B cell (primary cell): ENCODE measurements at places on chromosomes 12 and 14. TPM values are rescaled to one million over a fixed set of nuclear protein-coding genes. Genes with fewer than 3 reads are reported as not detected.
A peak's percentile ranks its signal among the peaks of the same experiment; 100 is the strongest.

DNA sequence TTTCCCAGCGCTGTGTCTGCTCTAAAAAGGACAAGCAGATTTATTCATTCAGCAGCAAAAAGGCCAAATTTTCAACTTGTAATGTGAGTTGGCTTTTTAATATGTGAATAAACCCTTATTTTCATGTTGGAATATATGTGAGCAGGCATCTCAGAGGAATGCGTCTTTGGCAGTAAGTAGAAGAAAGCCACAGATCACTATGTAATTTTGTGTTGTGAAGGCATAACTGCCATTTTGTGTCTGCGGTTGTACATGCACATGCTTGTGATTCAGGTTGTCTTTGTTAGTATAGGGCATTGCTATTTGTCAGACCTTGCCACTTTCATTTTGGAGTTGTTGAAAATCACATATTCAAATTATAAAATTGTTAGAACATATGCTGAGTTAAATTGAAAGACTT is 398.8 kb upstream of the RGS6 start:
- no peak for DNase-seq

Gene TCL1B
- total RNA-seq: 5.5 and 5.7 TPM in 2 replicates

DNA sequence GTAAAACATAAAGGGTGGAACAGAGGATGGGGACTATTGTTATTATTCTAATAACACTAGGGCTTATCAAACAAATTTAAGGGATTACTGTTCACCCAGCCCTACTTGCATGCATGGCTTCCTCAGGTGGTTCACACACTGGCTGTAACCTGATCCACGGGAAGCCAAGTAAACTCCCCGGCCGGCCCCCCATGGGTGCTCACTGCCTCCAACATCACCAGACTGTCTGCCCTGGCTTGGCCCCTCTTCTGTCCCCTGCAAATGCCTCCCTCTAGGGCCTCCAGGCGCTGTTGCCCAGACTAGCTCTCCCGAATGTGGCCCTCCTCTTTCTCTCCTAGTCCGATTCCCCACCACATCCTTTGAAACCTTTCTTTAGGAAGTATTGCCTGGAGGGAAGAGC is 18.6 kb downstream of the FAIM2 start:
- no peak for DNase-seq

Gene PYGL
- 0.49 and 0.64 TPM in 2 replicates for total RNA-seq

DNA sequence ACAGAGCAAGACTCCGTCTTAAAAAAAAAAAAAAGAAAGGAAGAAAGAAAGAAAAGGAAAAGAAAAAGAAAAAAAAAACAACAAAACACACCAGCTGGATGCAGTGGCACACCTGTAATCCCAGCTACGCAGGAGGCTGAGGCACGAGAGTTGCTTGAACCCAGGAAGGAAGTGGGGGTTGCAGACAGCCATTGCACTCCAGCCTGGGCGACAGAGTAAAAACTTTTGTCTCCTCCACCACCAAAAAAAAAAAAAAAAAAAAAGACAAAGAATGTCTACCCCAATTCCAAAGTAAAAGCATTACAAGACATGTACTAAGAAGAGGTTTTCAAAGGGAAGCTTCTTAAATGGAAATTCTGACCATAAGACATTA is 53.4 kb downstream of the HNRNPC start:
- no peak for DNase-seq

GRCh38 chr14:105411985-105412770 is 7.4 kb upstream of the MTA1 start:
- no peak for DNase-seq

Gene CLECL1
- total RNA-seq: 37.8 and 51.4 TPM in 2 replicates

GRCh38 chr14:99141236-99141635 is 130.8 kb downstream of the BCL11B start:
- DNase-seq: no peak

Gene PRPF39
- total RNA-seq: 67.5 and 72.7 TPM in 2 replicates

DNA sequence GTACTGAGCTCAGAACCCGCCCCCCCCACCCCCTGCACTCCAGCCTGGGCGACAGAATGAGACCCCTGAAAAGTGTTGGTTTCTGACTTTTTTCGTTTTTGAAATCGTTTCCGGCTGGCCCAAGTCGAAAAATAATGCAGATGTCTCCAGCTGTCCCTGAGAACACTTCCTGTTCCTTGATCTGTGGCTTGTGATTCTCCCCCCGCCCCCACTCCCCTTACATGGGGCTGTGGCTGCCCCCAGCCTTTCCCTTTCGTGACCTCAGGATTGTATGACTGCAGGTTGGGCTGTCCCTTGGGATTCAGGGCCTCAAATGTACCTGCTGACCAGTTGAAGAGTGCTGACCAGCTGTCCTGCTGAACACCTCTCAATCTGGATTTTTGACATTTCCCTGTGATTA is 34.1 kb downstream of the NOC4L start:
- no peak for DNase-seq

Gene TAMALIN
- total RNA-seq: 136 and 139 TPM in 2 replicates

DNA sequence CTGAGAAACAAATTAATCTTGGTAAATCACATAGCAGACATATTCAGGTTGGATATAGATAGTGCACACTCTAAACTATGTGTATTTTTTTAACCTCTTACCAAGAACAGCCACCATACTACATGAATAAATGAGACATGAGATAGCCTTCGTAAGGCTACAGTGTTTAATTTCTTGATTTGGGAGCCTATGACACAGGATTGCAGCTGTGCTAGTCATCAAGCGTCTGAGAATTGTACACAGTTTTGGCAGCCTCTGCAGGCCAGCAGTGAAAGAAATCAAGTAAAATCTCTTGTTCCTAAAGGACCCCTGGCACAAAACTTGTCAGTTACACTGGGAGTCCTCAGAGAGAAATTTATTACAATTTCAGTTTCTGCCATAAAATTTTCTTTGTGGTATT is 236.1 kb downstream of the C12orf50 start:
- no peak for DNase-seq

Gene TCP11L2
- 306 and 315 TPM in 2 replicates for total RNA-seq

DNA sequence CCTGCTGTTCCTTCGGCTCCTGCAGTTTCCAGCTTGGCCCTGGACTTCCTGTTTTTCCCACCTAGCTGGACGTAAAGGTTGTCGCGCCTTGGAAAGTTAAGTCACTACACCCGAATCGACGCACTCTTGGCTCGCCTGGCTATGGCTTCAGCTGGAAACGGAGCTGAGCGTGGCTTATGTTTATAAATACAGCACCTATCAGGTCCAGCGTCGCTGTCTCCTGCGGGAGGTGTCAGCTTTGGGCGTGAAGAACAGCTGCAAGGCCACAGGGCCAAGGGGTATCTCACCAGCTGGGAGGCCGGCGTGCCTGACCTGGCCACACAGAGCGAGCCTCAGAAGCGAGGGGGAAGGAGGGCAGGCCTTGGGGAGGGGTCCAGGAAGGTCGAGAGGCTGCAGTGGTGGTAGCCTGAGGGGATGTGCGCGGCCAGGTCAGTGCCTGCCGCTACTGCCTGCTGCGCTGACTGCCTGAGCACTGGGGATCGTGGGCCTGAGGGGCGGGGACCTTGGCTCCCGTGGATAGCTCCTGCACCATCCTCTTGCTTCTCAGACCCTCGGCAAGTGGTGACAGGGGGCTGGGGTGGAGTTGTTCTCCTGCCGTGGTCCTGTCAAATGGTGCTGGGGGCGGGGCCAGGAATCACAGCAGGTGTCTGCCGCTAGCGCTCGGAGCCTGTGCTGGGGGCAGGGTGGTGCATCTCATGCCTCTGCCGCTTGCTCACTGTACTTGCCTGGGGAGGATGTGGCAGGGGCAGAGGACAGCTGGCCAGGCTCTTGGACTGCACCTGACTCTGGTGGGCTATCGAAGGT is 12.5 kb downstream of the PACS2 start:
- DNase-seq: no peak

Gene ALX1
- total RNA-seq: not detected in 2 replicates

Gene ETFBKMT
- total RNA-seq: 1.4 and 2.4 TPM in 2 replicates

DNA sequence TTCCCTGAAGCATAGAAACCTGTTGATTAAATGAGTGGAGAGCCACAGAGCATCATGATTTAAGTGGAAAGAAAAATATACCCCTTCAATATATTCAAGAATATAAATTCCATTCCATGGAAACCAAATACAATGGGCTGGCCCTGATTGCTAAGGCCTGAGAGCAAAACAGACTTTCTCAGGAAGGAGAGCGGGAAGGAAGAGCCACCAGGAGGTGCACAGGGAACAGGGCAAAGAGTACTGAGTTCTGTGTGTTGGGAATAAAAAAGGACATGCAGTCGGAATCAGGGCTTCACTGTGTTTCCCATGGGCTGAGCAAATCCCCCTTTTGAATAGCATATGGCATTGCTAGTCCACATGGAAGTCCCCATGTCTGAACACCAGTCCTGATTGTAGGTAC is 69.7 kb upstream of the PLEKHG3 start:
- no peak for DNase-seq

GRCh38 chr12:63276537-63277365 is 125.8 kb upstream of the AVPR1A start:
- DNase-seq: no peak

Gene LUM
- not detected in 2 replicates for total RNA-seq

GRCh38 chr12:54032086-54032619 is 697 bp upstream of the HOXC5 start:
- DNase-seq: no peak

- no peak for DNase-seq
Observed at GRCh38 chr14:45083617-45083975, 320 bp upstream of the PRPF39 start.

GRCh38 chr12:68932128-68932960 is 627 bp downstream of the CPM start:
- peak; percentile 63 for DNase-seq

GRCh38 chr14:61525293-61526011 is 169.9 kb upstream of the HIF1A start:
- DNase-seq: no peak

Gene EDDM3A
- not detected in 2 replicates for total RNA-seq

DNA sequence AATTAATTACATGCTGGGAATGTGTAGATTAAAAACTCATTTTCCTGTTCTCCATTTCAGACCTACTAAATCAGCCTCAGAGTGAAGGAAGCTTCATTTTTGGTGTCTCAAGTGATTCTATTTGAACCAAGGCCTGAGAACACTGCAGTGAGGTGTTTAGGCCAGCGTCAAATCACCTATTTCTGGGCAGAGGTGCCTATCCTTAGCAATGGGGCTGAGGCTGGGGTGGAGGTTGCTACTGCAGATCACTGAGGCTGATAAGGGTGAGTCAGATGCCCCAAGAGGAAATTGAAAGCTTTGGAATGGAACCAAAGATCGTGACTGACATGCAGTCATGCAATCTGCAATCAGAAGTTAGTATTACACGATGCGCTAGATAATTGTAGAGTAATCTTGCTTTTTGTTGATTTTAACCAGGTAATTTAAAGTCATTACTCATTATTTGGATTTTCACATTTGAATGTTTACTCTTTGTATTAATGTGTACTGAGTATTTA is 4.4 kb downstream of the TXNRD1 start:
- no peak for DNase-seq

Gene SP1
- total RNA-seq: 129 and 131 TPM in 2 replicates

- DNase-seq: no peak
Observed at GRCh38 chr14:79077096-79077495, 906.9 kb downstream of the NRXN3 start.

DNA sequence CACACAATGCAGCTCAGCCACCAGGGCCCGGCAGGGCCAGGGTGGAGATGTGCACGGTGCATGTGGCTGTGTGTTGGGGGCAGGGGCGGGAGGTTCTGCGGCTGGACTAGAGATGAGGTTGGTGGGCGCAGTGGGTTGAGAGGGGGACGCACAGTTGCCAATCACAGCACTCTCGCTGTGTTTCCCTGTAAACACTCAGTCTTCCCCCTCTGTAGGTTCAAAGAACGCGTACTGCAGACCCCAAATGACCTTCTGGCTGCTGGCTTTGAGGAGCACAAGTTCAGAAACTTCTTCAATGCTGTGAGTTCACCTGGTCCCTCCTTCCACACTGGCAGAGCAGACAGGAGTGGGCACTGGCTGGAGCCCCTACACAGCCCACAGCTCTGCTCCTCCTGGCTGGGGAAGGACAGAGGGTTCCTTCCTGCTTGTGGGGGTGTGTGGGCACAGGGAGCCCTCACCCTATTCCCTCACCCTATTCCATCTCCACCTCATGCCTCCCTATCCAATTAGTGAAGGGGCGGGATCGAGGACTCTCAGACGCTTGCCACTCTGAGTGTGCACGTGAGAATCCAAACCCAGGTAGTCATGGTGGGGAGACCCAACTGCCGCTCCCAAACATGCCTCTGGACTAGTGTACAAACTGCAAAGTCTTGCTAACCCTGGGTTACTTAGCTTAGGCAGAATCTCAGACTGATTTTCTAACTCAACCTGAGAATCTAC is 17.8 kb downstream of the OTUB2 start:
- DNase-seq: no peak

Gene PRR4
- 1.0 and 1.9 TPM in 2 replicates for total RNA-seq

GRCh38 chr12:57985685-57986084 is 44.3 kb downstream of the ATP23 start:
- DNase-seq: no peak

Gene PLEKHD1
- total RNA-seq: 0.12 TPM in 2 replicates

Gene SELPLG
- 6.1 and 6.2 TPM in 2 replicates for total RNA-seq

- no peak for DNase-seq
Observed at GRCh38 chr12:49055092-49055491, 5.5 kb downstream of the KMT2D start.

DNA sequence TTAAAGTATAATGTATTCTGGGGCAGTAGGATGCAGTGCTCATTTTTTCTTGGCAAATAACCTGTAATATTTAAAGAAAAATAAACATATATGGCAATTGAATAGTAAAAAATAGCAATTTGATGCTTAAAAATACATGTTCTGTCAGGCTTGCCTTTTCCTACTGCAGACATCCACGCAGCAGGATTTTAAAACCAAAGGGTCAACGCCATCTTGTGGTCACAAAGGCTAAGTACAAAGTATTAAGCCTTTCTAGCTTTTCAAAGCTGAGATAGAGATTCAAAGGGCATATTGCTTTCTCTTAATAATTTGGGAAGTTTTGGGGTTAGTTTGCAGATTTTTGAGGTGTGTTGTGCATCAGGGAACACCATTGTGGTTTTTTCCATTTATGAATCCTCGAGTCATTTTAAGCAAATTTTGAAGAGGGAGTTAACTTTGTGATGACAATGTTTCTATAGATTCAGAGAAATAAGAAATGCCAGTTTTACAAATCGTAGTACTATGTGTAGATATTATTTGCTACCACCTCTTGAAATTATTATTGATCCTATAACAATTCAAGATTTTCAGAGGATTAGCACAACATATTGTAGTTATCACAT is 4.7 kb upstream of the CCER1 start:
- DNase-seq: peak; percentile 40

DNA sequence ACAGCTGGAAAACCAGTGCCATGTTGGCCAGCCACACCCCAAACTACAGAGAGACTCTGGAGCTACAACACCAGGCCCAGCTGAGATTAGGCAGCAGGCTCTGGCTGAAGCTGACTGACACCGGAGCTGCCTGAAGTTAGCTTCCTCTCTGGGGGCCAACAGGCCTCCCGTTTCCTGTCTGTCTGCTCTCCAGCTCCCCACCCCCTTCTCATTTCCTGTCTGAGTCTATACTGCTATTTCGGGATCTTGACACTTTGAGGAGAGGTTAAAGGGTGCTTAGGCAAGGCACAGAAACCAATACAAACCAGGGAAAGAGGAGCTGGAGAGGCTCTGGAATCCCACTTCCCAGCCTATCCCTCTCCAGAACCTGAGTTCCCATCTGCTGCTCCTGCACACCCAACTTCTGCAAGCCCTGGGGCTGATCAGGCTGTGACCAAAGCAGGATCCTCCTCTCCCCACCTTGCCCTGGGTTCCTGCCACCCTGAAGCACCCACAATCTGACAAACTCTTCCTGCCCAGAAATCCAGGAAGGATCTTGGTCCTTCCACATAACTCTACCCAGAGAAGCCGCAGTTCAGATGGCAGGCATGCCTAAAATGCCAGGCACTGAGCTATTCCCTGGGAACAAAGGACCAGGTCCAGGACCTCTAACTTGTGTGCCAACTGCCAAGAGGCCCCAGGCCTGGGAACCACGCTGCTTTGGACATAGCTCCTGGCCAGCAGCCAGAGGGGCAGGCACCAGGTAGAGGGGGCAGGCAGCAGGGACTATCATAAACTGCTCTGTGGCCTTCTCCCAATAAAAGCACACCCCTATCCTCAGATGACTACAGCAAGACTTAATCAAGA is 39.9 kb downstream of the PRPF40B start:
- DNase-seq: peak; percentile 84
